ENCODE measurements at places on chromosomes 5 and 9.
A peak's percentile ranks its signal among the peaks of the same experiment; 100 is the strongest.

GRCh38 chr9:79189511-79189924 lies 382.2 kb upstream of the TLE4 start:
- DNase-seq: no peak

DNA sequence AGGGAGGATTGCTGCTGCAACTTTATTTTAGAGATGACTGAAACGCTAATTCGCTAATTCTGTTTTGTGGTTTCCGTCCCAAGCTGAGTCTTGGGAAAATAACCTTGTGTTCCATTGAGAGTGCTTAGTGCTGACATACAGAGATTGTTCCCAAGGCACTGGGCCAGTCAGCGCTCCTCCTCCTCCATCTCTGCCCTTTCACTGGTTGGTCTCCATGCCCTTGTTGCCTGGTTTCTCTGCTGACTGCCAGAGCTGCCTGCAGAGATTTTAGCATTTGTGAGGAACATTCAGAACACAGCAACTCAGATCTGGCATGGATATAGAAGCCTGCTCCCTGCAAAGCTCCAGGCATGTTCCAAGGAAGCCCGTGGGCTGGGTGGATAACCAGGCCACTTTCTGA lies 126.0 kb upstream of the IRX2 start:
- peak; percentile 32 for DNase-seq

- DNase-seq: no peak
These were observed 134.9 kb upstream of the CDKN2B start for GRCh38 chr9:22143799-22144625.

- no peak for DNase-seq
These were observed 194.3 kb upstream of the VLDLR start for GRCh38 chr9:2427120-2427891.

- DNase-seq: no peak
These were observed 57.6 kb downstream of the KIF24 start for GRCh38 chr9:34271265-34272006.

DNA sequence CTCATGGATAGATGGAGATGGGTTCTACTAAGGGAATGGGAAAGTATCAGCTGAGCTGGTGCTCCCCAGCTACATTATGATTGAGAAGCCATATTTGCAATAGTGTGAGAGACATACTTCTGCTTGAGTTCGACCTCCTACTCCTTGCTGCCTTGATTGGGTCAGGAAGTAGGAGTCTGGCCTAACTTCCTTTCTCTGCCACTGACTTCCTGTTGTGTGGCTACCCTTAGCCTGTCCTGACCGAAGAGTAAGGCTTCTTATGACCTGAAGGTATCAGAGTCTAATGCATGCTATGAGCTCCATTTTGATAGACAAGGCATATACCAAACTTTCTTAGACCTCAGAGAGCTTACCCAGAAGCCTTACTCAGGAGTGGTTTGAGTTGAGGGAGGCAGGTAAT lies 53.9 kb downstream of the OSTF1 start:
- DNase-seq: no peak

GRCh38 chr5:135386886-135387628 lies 12.0 kb downstream of the MACROH2A1 start:
- no peak for DNase-seq

GRCh38 chr5:105587963-105588662 lies 2025.5 kb upstream of the NUDT12 start:
- no peak for DNase-seq

GRCh38 chr9:133041958-133042357 lies 11.2 kb downstream of the GTF3C5 start:
- no peak for DNase-seq

- DNase-seq: no peak
These were observed 45.2 kb upstream of the FAM240B start for GRCh38 chr9:38765101-38765500.

- no peak for DNase-seq
These were observed 249.7 kb upstream of the MAP3K1 start for GRCh38 chr5:56565644-56566043.

DNA sequence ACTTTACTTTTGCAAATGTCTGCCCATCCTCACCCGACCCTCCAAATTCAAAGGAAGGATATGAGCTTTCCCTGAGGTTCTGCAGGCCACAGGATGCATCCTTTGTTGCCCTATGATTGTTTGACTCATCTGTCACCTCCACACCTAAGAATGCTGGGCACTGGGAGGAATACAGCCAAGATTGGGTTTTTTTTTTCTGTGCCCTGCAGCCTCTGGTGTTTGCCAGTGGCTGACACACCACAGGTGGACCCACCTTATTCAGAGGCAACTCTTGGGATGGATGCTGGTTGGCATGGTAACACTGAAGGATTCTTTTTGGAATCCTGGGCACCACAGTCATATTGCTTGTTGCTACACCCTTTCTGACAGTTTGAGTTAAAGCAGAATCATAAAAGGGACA lies 29.7 kb downstream of the C9orf152 start:
- no peak for DNase-seq

DNA sequence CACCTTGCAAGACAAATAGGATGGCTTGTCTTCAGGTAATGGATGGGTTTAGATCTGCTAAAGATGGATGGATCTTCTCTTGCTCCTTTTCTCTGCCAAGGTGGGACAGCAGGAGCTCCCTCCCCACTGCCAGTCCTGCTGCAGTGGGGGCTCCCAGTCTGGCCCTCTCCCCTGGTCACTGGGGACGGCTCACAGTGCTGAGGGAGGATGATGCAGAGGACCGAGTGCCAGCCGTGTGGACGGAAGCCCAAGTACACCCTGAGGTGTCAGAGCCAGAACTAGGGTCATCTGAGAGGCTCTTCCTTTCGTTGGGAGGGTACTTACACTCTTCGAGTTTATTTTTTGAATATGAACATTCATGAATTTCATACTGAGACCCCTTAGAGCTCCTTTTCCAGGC lies 5.7 kb downstream of the CCDC69 start:
- no peak for DNase-seq

Measured in cerebellum (tissue), 4 donors.